ENCODE measurements at places on chromosomes 7 and 10.
A peak's percentile ranks its signal among the peaks of the same experiment; 100 is the strongest.

DNA sequence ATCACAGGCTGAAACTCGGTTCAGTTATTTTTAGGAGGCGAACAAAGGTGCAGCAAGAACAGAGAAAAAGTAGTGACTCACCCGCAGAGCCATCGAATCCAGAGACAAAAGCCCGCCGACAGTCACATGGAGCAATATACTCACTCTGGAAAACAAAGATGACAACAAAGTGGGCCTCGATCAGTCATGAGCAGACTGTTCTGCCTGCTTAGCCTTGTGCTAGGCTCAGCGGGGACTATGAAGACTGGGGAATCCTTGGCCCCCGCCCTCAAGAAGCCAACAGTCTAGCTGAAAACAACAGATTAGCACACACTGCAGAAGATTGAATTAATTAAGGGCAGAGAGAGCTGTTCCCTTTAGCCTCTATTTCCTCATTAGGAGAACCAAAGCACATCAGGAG, 30.4 kb downstream of the XPNPEP1 start:
- DNase-seq: peak; percentile 53

GRCh38 chr10:123847686-123848432, 43.7 kb downstream of the CPXM2 start:
- DNase-seq: peak; percentile 22

GRCh38 chr10:6769704-6770417, 189.8 kb upstream of the PRKCQ start:
- DNase-seq: no peak

- no peak for DNase-seq
These were observed 75.2 kb upstream of the LAMB4 start for GRCh38 chr7:108205311-108205710.

GRCh38 chr7:151059367-151060112, at the start of gene SLC4A2:
TSS of gene SLC4A2 (plus strand) at chr7:151059589. CDS start at chr7:151061988, 2,399 bp downstream.
- peak; percentile 80 for DNase-seq

DNA sequence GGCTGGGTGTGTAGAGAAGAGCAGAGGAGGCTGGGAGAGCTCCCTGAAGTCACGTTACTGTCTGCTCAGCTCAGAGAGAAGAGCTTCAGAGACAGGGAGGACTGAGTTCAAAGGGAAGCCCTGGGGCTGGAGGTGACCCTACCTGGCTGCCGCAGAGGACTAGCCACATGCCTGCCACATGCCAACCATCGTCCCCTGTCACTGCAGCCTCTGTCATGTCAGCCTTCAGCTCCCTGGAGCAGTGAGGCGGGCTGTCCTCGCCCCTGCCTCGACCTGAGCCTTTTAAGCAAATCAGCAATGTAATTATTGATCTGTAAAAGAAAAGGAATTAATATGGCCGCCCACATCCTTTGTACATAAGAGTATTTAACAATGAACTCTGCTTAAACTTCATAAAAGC, 89.3 kb upstream of the RET start:
- DNase-seq: no peak

DNA sequence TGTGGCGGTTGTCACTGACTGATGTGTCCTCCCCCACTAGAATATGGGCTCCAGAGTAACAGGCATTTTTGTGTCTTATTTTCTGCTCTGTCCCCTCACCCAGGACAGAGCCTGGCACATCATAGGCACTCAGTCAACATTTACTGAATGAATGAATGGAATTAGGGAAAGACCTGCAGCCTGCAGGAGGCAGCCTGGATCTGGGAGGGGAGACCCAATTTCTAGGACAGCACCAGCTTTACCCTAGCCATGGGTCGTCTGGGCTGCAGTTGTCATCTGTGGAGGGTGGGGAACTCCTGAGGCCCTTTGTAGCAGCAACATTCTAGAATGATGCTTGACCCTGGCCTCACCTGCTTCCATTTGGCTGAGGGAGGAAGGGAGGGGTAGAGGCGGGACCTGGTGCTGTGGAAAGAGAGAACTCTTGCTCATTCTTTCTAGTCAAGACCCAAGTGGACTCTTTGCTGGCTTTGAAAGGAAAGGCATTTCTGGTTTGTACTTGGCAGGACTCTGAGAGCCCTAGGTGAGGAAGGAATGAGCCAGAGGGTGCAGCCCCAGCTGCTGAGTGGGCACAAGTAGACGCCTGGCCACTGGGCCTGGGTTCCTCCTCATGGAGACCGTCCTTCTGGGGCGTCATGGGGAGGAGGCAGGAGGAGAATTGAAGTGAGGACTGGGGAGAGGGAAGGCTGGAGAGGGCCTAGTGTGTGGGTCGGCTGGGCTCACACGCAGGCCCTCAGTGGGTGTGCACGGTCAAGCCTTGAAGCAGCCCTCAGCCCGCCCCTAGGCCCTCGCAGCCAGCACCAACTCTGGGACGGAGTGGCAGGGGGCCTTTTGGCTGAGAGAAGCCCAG, 8.9 kb downstream of the FGF8 start:
- DNase-seq: no peak

- no peak for DNase-seq
These were observed 2.7 kb upstream of the CUL2 start for GRCh38 chr10:35092851-35093250.

DNA sequence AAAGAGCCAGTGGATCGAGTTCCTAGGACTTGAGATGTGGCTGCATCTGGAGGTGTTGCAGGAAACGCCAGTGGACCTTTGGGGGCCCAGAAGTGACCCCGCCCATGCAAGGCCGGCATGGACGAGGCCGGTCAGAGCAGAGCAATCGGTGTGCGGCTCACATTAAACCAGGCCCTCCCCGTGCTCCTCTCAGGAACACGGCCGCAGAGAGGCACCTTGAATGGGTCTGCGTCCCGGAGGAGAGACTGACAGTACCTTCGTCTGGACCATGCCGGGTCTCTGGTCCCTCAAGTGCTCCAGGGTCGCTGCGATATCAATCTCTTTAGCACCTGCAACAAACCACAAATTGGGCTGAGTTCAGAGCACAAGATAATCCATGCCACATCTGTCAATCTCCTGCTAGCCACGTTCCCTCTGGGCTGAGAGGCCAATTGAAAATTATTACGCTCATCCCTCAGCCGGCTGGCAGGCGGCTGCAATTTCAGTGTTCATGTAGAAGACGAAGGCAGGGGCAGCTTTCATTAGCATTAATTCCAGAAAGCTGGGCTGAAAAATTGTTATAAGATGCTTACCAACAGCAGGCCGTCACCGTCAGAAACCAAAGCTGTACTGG, 212.0 kb downstream of the DNAJB6 start:
- DNase-seq: no peak

- no peak for DNase-seq
These were observed 135.6 kb downstream of the TMEM178B start for GRCh38 chr7:141209454-141209853.

DNA sequence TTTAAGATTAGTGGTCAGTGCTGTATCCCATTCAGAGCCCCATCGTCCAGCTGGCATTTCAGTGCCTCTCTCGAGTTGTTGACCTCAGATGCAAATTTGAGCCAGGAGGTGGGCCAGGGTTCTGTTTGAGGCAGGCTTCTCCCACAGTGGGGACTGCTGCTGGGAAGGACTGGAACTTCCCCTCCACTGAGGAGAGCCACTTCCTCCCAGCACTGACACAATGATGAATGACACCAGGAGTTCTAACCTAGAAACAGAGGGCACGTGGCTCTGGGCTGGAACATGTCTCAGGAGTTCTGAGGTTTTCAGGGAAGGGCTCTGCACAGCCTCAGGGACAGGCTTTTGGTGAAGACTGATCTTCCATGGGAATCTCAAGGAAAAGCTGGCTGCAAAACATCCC, 18.3 kb upstream of the BTBD16 start:
- DNase-seq: no peak

DNA sequence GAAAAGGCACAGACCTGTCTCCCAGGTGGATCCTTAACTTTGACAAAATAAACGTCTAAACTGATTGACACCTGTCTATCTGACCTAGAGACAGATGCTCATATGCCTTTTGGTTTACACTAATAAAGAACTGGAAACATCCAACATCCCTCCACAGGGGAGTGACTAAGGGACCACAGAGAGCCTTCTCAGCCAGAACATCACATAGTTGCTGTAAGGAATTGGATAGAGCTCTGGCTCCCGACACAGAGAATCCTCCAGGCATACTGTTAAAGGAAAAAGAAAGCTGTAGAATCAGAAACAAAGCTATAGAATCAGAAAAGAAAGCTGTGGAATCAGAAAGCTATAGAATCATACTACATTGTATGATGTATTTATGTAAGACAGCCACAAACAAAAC, 258.8 kb downstream of the STK31 start:
- DNase-seq: no peak

DNA sequence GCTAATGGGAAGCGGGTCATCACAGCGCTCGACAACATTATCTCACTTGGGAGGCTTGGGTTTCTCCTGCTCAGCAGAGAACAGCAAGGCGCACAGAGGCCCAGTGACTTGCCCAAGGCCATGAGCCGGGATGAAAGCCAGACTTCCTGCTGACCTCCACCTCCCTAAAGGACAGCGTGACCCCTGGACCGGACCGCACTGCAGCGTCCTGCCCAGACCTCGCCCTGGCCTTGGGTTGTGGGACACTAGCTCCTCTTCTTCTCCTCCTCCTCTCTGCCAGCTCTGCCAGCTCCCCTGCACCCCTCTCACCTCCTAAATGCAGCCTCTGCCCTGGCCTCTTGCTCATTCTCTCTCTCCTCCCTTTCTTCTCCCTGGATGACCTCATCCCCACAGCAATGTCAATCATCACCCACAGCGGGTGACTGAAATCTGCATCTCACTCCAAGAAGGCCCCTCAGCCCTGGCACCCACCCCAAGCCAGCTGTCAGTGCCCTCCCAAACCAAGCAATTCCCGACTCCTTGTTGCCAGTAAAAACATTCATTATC, 19.4 kb downstream of the SPOCK2 start:
- DNase-seq: no peak

DNA sequence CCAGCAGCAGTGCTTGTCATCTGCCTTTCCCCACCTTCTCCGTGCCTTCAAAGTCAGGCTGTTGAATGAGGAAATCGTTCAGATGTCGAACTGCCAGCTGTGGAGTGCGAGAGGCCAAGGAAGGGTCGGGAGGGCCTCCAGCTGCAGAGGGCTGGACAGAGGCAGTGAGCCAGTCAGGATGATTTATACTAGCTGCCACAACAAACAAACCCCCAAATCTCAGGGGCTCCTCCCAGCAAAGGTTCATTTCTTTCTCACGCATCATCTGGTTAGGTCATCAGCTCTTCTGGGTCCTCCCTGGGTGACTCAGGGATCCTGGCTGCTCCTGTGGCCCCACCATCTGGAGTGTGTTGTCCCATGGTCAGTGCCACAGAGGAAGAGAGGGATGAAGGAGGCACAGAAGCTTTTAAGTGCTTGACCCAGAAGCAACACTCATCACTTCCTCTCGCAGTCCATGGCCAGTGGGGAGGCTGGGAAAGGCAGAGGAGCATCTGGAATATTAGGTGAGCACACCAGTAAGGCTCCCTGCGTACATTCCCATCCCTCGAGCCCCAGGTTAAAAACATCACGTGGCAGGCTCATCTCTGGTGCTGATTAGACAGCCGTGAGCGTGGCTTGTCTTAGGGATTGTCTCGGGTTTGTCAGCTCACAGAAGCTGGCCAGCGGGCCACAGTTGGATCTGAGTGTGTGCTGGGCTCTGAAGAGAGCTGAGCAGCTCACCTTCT, 140.7 kb downstream of the RGS10 start:
- DNase-seq: peak; percentile 98

- no peak for DNase-seq
These were observed 80.1 kb upstream of the RPA3 start for GRCh38 chr7:7798510-7798909.

DNA sequence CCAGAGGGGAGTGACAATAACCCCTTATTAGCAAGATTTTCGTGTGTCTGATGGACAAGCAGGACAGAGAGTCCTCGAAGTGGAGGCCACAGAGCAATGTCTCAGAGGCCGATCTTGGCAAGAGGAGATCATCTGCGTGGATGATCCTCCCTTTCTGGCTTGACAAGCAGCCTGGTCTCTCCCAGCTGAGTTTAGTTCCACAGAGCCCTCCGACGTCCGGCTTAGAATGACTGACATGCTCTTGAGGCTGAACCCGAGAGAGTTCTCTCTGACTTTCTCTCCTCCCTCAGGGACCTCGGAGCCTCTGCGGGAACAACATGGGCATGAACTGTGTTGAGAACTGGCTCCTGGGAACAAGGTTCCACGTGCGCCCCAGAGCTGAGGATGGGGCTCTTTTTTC, 180.7 kb upstream of the PFKP start:
- no peak for DNase-seq

DNA sequence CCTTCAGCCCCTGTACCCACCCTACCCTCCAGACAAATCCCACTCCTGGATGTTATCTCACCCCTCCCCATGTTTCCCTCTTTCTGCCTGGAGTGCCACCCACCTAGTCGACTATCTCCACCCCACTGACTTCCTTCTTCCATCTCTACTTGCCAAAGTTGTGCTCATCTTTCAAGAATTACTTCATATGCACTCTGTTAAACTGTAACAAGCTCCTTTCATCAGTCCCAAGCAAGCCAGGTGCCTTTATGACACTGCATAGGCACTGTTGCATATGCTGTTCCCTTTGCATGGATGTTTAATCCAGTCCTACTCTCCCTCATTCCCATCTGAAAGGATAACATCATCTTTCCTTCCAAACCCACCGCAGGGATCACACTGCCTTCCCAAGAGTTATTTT, 8.9 kb upstream of the CDK1 start:
- DNase-seq: no peak

GRCh38 chr10:17787087-17787961, 21.8 kb upstream of the MRC1 start:
- peak; percentile 93 for DNase-seq

DNA sequence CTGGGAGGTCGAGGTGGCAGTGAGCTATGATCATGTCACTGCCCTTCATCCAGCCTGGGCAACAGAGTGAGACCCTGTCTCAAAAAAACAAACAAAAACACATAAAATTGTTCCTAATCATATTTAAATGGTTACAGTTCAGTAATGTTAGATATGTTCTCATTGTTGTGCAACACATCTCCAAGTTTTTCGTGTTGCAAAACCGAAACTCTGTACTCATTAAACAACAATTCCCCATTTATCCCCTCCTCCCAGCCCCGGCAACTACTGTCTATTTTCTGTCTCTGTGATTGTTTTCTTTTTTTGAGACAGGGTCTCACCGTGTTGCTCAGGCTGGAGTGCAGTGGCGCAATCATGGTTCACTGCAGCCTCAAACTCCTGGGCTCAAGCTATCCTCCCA, 16.1 kb upstream of the PRXL2A start:
- no peak for DNase-seq

DNA sequence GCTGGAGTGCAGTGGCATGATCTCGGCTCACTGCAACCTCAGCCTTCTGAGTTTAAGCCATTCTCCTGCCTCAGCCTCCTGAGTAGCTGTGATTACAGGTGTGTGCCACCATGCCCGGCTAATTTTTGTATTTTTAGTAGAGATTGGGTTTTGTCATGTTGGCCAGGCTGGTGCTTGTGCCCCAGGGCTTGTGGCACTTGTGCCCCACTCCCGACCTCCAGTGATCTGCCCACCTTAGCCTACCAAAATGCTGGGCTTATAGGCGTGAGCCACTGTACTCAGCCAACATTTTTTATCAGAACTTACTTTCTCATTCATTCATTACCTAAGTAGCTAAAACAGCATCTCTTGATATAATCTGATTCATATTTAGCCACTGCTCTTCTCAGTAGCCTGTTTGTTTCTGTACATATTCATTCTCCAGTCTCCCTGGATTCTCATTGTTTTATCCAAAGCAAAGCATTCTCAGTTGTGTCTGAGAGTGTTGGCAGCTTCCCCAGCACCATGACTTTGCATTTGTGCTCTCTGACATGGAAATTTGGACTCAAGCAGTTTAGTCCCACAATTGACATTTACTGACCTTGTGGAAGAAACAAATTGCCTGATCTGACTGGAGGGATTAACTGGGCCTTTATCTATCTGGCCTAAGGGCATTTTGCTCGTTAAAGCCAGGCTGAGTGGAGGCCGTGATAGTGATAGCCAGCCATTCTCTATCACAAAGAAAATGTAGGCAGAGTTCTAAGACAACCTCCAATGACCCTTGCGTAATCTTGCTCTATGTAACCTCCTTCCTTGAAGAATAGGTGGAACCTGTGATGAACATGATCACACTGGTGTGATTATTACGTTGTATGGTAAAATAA, 44.9 kb downstream of the AKR1B15 start:
- DNase-seq: peak; percentile 83

Measured in fibroblast of skin of back (primary cell).